ENCODE measurements at places on chromosomes 2 and 18.

DNA sequence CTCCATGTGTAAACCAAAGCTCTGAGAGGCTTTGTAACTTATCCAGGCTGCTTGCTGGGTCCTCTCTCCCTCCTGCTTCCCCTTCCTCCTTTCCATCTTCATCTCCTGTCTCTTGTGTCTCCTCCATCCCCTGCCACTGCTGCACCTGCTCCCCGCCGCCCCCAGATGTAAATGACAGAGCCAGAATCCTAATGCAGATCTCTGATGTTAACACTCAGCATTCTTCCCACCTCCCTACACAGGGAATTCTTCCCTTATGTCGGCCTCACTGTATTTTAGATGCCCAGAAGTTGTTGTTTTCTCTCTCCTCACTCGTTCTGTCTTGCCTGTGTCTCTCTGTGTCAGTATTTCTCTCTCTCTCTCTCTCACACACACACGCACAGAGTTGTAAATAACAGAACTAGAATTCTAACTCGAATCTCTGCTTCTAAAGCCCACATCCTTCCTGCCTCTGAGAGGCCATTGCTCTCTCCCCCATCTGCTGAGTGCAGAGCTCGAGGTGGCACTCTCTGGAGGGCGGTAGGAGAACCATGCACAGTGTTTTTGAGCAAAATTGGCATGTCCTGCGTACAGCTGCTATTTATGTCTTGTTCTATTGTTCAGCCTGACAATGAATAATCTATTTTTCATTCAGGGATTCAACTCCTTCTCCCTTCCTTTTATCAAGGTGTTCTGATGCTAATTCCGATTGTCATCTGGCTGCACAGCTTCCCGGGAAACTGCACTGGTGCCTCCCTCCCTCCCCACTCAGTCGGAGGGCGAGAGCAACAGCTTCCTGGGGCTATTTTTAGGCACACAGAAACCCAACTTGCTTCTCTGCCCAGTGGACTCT is 219.9 kb downstream of the SH3RF3 start:
- no peak for DNase-seq

DNA sequence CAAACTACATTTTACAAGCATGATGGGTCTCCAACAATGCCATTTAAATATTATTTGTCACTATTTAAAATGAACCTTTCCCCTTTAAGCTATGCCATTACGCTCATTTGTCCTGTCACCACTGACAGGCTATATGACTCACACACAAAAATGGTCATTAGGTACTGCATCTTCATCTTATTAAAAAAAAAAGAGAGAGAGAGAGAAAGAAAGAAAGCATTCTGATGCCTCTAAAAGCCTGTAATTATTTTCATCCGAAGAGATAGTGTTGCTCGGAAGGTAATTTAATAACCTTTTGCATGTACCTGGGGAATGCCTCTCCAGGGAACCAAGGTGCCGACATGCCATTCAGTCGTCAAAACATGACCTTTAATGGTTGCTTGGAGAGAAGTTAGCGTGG is 226.7 kb downstream of the ARHGAP15 start:
- DNase-seq, result no peak

- no peak for DNase-seq
Observed at GRCh38 chr2:137192366-137193310, 427.3 kb downstream of the THSD7B start.

- no peak for DNase-seq
Observed at GRCh38 chr2:41111836-41112627, 660.1 kb upstream of the SLC8A1 start.

DNA sequence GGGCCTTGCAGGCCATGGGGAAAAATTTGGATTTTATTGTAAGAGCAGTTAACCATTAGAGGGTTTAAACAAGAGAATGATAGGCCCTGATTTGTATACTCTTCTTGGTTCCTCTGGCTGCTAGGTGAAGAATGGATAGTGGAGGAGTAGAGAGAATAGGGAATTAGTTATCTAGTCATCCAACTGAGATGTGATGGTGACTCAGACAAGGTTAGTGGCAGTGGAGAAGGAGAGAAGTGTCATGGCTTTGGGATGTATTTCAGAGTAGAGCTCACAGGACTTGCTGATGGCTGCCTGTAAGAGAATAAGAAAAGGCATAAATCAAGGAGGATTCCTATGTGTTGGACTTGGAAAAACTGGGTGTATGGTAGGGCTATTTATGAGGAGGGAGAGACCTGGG is 169.4 kb downstream of the PLCL1 start:
- DNase-seq, result no peak

- DNase-seq, result no peak
Observed at GRCh38 chr2:70974592-70974991, 3.8 kb upstream of the ANKRD53 start.

GRCh38 chr2:217510771-217511291 is 492.0 kb downstream of the TNS1 start:
- peak; percentile 66 for DNase-seq

- no peak for DNase-seq
Observed at GRCh38 chr2:119174216-119174992, 15.9 kb upstream of the C1QL2 start.

GRCh38 chr18:78642296-78642951 is 337.2 kb upstream of the SALL3 start:
- DNase-seq, result no peak

DNA sequence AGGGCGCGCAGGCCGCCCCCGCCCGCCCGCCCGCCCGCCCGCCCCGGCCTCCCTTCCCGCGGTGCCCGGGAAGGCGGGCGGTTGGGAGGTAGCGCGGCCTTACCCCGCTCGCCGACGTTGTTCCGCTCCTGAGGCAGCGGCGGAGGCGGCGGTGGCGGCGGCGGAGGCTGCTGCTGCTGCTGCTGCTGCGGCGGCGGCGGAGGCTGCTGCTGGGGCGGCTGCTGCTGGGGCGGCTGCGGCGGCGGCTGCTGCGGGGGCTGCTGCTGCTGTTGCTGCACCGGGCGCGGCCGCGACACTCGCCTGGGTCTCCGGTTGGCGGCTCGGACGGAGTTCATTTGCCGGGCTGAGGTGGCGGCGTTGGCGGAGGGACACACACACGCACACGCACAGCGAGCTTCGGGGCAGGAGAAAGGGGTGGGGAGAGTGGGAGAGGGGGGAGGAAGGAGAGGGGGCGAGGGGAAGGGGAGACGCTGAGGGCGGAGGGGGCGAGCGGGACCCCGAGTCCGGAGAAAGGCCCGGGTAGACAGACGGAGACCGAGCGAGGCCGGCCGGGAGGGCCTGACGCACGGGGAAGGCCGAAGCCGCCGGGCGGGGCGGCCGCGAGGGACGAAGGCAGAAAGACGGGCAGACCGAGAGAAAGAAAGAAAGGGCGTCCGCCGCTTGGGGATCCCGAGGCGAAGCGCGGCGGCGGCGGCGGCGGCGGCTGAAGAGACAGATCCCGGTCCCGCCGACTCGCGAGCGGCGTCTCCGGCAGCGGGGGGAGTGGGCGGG is 727 bp downstream of the FBXO11 start:
- peak; percentile 79 for DNase-seq

GRCh38 chr2:169178804-169179390 is 109.5 kb downstream of the DHRS9 start:
- DNase-seq, result no peak

DNA sequence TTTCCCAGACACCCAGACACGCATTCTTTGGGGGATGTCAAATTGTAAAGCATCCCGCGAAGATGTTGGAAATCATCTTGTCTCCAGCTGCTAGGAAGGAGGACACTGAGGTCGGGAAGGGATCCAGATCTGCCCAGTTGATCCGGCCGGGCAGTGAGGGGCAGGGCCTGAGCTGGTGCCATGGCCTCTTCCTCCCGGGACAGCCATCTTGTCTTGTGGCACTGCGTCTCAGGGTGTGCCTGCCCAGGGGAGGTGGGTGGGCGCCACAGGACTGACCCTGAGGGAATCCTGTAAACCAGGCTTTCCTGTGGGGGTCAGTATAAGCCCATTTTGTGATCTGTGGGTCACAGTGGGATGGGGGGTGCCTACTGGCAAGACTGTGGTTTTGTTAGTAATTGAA is 10.1 kb downstream of the TRAF3IP1 start:
- peak; percentile 36 for DNase-seq

DNA sequence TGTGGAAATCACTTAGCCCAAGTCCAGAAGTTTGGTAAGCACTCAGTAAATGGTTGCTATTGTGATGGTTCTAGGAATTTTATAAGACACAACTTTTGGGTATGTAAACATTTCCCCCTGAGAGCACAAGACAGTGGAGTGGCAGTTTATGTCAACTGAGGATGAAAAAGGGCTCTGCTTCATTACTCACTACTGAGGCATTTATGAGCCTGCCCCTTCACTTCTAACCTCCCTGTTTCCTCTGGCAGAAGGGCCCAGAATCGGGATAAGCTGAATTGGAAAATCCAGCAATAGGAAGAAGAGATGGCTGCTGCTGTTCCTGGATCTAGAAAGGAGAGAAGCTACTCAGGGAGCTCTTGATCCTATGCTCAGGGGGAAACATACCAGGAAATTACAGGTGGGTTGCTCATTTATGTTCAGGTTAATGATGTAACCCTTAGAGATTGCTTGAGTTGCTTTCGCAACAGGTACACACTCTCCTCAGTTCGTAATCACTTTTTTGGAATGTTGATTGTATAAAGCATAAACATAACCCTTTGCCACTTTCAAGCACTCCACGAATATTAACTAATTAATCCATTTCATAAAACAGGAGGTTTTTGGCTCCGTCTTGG is 46.3 kb downstream of the ADCYAP1 start:
- no peak for DNase-seq

GRCh38 chr2:232979871-232980461 is 33.1 kb downstream of the NGEF start:
- peak; percentile 42 for DNase-seq

GRCh38 chr2:45964223-45964841 is 312.9 kb downstream of the PRKCE start:
- DNase-seq, result no peak

- peak; percentile 77 for DNase-seq
Observed at GRCh38 chr2:49973917-49974368, 819.6 kb upstream of the FSHR start.

- no peak for DNase-seq
Observed at GRCh38 chr18:26540043-26540628, 8.2 kb downstream of the KCTD1 start.

DNA sequence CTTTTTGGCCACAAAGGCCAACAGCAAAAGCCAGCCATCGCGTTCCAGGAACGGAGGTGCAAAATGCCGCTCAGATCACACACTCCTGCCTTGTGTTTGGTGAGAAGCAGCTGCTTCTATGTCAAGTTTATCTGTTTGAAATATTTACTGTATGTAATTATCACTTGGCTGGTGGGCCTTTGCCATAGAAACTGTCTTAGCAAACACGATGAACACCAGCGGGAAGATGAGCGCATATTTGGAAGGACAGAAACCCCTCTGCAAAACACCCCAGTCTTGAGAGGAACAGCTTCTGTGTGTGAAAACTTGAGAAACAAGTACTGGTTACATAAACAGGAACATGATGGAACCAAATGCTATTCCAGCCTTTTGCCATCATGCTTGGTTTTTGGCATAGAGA is 59.7 kb downstream of the SCG2 start:
- DNase-seq, result no peak

DNA sequence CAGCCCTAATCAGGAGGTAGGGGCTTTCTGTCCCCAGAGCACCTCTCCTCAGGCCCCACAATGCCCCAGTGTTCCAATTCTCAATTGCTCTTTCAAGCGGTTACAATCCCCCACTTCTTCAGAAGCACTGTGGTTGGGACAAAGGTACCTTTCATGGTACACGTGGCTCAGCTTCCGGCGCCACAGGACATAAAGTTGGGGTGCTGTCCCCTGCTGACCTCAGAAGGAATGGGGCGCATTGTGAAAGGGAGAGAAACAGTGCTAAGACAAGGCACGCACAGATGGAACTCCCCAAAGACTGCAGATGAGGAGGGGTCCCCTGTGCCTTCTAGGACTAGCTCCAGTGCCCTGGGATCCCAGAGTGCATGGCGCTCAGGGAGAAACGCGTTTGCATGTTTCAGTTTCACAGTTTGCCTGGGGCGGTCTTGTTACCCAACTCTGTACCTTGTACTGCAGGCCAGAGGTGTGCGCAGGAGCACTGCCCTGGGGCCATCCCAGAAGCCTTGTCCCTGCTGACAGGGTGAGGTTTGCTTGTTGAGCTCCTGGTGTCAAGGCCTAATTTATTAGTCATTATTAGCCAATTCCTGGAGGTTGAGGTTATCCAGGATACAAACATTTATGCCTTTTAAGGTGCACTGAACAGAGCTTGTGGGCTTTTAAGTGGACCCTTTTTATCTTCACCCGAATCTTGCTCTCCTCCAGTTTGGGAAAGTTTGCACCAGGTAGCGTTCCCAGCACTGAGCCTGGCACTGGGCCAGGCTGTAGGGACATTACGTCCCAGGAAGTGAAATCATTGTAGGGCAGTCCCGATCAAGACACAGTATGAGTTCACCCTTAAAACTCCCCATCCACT is 7.6 kb downstream of the CNDP1 start:
- DNase-seq, result no peak

- DNase-seq, result no peak
Observed at GRCh38 chr2:13040043-13040442, 323.3 kb downstream of the TRIB2 start.

GRCh38 chr2:108560895-108561530 is 26.7 kb downstream of the LIMS1 start:
- DNase-seq, result no peak

- no peak for DNase-seq
Observed at GRCh38 chr2:175855794-175856453, 146.1 kb downstream of the LNPK start.

DNA sequence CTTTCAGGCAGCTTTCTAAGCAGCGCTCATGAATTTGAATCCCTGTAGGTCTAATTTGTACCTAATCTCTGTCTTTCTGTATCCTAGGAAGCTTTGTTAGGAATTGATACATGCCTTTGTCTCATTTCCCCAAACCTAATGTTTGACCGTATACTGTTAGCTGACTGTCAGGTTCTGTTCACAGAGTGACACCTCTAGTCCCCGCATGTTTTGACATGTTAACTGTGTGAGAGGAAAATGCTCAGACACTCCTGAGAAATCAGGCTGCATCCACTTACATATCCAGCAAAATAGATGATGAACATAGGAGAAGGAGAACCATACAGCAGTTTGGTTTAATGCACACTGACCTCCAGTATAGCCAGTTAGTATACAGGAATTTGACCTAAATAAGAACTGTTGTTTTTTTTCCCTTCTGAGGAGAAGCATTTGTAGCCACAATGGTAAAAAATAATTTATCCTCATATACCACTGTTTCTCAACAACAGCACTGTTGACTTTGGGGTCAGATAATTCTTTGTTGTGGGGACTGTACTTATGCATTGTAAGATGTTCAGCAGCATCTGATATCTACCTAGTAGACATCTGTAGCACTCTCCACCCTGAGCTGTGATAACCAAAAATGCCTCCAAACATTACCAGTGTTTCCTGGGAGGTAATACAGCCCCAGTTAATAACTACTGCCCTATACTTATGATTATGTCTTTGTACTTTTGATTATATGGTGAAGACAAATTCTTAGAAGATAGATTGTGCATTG is 130.9 kb downstream of the NCOA1 start:
- DNase-seq, result no peak

GRCh38 chr2:157625296-157625695 is 3.4 kb downstream of the ACVR1C start:
- no peak for DNase-seq

GRCh38 chr2:236179236-236180075 is 11.3 kb upstream of the GBX2 start:
- DNase-seq, result no peak
